ENCODE measurements at places on chromosomes 5 and 9.
A peak's percentile ranks its signal among the peaks of the same experiment; 100 is the strongest.

GRCh38 chr9:98430535-98431292 lies 175.3 kb upstream of the TBC1D2 start:
- DNase-seq, result no peak

DNA sequence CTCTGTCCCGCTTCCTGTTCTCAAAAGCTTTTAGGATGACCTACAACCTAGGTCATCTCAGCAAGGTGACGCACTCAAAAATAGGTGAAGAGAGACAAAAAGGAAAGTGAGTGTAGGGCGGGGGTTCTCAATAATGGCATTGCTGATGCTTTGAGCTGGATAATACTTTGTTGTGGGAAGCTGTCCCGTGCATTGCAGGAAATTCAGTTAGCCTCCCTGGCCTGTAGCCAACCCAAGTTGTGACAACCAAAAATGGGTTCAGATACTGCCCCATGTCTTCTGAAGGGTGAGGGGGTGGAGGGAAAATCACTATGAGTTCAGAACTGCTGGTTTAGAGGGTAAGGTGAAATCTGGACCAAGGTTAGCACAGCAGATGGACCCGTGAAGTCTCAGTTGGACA lies 151.4 kb downstream of the MAST4 start:
- no peak for DNase-seq

DNA sequence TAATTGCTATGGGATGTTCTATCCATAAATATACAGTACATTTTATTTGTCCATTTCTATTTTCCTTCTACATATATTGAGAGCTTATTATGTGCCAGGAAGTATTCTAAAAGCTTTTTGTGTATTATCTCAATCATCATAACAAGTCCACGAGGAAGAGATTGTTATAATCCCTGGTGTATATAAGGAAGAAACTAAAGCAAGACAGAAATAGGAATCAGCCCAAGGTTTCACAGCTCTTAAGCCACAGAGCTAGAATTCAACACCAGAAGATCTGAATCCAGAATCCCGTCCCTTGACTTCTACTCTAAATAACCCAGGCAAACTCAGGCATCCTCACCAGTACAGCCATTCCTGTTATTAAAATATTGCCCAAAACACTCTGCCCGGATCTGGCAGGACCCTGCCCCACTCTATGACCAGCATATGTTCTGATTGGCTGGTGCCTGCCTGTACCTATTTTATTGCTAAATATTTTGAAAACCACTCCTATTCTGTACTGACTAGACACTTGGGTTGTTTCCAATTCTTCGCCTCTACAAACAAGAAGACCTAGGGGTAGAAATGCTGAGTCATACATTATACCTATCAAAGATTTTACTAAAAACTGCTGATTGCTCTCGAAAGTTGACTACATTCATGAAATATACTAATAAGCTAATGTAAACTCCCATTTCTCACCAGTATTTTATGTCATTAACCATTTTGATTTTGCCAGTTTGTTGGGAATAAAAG lies 297.4 kb downstream of the ENC1 start:
- no peak for DNase-seq

- no peak for DNase-seq
Measured at GRCh38 chr5:6496207-6496584, 47.5 kb downstream of the UBE2QL1 start.

DNA sequence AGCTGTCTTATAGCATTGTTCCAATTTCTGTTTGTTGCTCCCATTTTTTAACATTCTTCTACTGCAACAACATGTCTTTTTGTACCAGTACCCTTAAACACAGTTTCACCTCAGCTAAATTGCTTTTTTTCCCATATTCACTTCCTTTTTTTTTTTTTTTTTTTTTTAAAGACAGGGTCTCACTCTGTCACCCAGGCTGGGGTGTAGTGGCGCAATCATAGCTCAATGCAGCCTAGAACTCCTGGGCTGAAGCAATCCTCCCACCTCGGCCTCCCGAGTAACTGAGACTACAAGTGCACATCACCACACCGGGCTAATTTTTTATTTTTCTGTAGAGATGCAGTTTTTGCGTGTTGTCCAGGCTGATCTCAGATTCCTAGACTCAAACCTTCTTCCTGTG lies 161.3 kb downstream of the NIPBL start:
- no peak for DNase-seq

GRCh38 chr5:169828385-169828784 lies 151.9 kb downstream of the INSYN2B start:
- no peak for DNase-seq

DNA sequence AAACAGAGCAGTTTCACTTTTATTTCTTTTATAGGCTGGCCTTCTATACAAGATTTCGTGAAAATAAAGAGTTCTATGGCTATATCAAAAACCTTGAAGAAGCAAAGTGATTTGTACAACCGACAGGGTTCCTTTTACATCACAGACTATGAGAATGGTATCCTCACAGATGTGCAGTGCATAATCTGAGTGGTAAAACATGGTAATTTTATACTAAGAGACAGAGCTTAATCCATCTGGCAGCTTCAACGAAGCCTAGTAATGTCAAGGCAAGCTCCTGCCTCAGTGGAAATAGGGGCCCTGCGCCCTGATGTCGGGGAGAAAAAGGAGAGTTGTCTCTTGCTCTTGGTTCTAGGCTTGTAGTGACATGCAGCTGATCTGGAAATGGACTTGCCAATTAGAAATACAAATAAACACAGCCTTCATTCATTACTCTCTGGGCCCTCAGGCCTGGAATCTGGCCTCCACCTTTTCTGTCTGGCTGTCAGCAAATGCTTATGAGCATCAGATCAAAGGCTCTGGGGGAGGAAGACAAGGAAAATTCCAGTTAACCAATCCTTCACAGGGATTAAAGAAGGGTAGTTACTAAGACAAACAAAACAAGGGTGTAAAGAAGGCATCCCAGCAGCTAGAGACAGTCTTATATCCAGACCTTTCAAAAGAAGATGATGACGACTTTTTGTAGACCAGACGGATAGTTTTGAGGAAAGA lies 33.6 kb upstream of the TRIM32 start:
- DNase-seq, result no peak

- no peak for DNase-seq
Measured at GRCh38 chr9:134666831-134667230, 25.2 kb downstream of the COL5A1 start.

DNA sequence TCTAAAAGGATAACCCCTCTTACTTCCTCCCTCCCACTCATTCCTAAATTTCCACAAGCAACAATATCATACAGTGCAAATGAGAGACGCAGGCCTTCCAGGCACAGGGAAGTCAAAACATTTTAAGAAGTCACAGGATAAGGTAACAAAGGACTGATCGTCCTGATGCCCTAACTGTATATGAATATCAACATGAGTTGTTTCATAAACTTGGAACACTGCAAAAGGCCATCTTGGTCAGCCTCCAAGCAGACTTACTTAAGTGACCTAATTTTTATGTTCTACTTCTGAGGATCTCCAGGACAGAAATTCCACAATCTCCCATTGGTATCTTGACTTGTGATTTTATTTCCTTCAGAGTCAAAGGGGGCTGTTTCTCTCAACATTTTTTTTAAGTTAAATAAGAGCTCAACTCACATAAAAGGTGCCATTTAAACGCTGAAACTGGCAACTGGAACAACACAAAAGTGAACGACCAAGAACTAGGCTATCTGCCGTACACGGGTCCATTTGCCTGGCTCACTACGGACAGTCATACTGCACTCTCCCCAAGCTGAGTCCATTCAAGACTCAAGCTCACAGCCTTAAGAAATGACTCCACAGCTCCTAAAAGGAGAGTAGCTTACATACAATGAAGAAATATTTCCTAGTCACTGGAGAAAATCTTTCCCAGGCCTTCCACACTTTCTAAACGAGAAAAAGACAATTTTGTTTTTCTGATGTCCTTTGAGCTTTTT lies 71.3 kb downstream of the LHFPL2 start:
- no peak for DNase-seq

GRCh38 chr9:626596-626995 lies 214.9 kb upstream of the DMRT1 start:
- no peak for DNase-seq

GRCh38 chr5:69083412-69083811 lies 10.4 kb upstream of the SLC30A5 start:
- DNase-seq, result no peak

GRCh38 chr5:10634562-10634961 lies 70.7 kb downstream of the ANKRD33B start:
- no peak for DNase-seq

- no peak for DNase-seq
Measured at GRCh38 chr9:130122456-130122855, 49.7 kb upstream of the NCS1 start.

GRCh38 chr5:139757727-139758509 lies 37.7 kb upstream of the PSD2 start:
- DNase-seq, result no peak

- DNase-seq, result no peak
Measured at GRCh38 chr9:136742591-136743391, at the start of gene LCN10. LCN10 (minus strand) TSS chr9:136742940; CDS start chr9:136742903, 37 bp downstream.

GRCh38 chr5:56175021-56175420 lies 58.1 kb downstream of the ANKRD55 start:
- no peak for DNase-seq

GRCh38 chr5:142109331-142110045 lies 909 bp downstream of the NDFIP1 start:
- DNase-seq, result no peak

- no peak for DNase-seq
Measured at GRCh38 chr9:127867356-127868277, 9.9 kb downstream of the AK1 start.

DNA sequence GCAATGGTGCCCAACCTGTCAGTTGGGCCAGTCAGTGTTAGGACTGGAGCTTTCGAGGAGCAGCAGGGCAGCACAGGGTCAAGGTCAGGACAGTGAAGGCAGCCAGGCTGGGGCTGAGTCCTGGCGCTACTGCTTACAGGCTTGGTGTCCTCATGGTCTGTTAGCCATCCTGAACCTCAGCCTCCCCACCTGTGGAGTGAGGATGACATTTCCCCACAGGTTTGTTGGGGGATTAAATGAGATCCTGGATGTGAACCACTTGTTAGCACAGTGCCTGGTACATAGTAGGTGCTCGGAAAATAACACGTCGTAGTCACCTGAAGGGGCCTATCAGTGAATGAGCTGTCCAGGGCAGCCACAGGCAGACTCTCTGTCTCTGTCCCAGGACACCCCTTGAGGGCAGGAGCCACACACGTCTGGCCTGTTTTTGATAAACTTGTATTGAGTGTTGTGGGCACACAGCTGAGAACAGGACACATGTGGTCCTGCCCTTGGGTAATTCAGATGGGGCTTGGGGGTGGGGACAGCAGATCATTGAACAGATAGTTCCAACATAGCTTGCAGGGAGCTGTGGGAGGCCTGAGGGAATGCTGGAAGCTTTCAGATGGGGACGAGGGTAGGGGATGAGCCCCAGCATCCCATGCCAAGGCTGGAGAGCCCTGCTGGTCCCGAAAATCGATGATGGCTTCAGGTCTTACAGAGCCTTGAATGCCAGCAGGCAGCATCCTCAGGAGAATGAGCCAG lies 69.3 kb downstream of the AMBP start:
- no peak for DNase-seq

- DNase-seq, result no peak
Measured at GRCh38 chr9:125436613-125437443, 175.2 kb downstream of the GAPVD1 start.

GRCh38 chr5:77167063-77167462 lies 43.4 kb upstream of the PDE8B start:
- DNase-seq, result no peak

GRCh38 chr9:135228983-135229625 lies 141.6 kb downstream of the OLFM1 start:
- DNase-seq, result no peak

- no peak for DNase-seq
Measured at GRCh38 chr9:76818271-76818670, 54.0 kb downstream of the PCA3 start.

DNA sequence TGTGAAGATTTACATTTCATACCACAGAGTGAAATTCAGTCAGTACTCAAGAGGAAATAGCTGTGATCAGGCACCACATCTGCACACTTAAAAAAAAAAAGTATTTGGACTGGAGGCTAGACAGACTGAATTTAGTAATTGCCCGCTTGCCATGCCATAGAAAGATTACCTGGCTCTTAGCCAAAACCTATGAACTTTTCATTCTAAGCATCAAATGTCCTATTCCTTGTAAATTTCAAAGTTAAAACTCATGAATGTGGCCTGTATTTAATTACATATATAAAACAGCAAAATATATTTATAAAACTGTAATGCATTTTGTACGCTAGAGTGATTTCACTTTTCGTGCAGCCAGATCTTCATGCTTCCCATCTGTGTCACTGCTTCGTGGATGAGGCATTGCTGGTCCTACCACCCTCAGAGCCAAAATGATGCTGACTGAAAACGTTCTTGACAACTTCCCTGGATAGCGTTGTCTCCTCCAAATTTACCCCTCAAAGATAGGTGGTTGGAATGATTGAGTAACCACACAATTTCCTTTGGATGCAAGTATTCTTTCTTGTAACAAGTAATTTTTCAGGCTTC lies 447.9 kb upstream of the SGCD start:
- no peak for DNase-seq

GRCh38 chr5:9265441-9266287 lies 280.2 kb downstream of the SEMA5A start:
- DNase-seq, result no peak

- DNase-seq, result peak; percentile 26
Measured at GRCh38 chr5:69007726-69008368, 86.0 kb upstream of the SLC30A5 start.

- peak; percentile 41 for DNase-seq
Measured at GRCh38 chr5:159987031-159987674, 21.8 kb upstream of the TTC1 start.

GRCh38 chr5:23507278-23507685 lies at the start of gene PRDM9:
PRDM9 (plus strand) TSS chr5:23507609; CDS start chr5:23509034, 1,425 bp downstream.
- peak; percentile 98 for DNase-seq

GRCh38 chr5:68306361-68307014 lies 90.9 kb downstream of the PIK3R1 start:
- no peak for DNase-seq

GRCh38 chr5:173473288-173473687 lies 143.2 kb downstream of the BOD1 start:
- no peak for DNase-seq

DNA sequence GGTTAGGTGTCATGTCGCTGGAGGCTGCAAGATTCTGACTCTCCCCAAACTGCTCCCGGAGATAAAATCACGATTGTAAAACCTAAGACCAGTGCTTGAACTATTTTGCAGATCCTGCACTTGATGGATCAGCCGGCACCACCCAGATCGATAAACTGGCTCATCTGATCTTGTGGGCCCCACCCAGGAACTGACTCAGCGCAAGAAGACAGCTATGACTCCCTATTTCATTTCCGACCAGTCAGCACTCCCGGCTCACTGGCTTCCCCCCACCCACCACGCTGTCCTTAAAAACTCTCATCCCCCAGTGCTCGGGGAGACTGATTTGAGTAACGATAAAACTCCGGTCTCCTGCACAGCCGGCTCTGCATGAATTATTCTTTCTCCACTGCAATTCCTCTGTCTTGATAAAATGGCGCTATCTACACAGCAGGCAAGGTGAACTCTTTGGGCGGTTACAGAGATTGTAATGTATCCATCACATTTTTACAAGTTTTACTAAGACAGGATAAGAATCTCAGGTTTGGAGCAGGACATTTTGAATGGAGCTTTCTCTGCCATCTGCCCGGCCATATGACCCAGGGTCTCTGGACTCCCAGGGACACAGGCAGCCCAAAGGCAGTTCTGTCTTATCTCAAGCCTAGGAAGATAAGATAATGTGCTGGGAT lies 10.6 kb upstream of the PPP1R26 start:
- DNase-seq, result no peak

Measured in NCI-H1930 (cell line).